Brain pericyte (primary cell): ENCODE measurements at places on chromosomes 1 and 21.

DNA sequence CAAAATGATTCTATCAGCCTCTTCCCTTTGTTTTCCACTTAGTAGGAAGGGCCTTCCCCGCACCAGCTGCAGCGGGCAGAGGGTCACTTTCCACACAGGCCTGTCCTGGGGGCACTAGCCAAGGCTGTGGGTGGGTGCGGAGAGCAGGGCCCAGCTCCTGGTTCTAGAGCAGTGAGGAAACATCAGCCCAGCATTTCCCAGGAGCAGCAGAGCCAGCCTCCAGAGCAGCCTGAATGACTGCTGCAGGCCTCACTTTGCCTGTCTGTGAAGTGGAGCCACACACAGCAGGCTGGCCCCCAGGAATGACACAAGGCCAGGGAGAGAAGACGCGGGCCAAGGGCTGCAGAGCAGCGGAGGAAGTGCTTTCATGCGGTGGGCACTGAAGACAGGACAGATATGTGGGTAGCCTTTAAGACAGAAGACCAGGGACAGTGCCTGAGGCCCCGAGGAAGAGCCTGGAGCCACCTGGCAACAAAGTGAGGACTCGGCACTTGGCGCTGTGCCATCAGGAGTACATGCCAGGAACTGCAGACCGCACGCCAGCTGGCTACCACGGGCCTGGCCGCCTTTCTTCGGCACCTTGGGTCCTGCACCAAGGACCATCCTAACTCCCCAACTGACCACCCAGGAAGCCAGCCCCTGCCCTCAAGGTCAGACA, 42.0 kb downstream of the ACOT7 start:
- no peak for DNase-seq

GRCh38 chr1:211036381-211037060, 97.4 kb downstream of the KCNH1 start:
- no peak for DNase-seq

DNA sequence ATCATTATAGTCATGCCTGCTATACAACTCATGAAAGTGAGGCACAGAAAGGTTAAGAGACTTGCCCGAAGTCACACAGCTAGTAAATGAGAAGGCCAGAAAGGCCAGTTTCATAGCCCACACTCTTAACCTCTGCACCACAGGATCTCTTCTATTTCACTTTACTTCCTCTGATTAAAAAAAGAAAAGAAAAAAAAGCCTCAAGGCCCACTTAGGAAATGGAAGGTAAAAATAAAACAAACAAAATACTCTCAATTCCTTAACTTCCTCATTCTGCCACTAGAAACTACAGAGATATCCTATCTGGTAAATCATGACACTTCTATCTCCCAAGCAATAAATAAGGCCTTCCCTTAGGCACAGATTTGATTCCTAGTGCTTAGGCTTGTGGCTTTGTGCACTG, 7.6 kb upstream of the ENAH start:
- DNase-seq, result no peak

DNA sequence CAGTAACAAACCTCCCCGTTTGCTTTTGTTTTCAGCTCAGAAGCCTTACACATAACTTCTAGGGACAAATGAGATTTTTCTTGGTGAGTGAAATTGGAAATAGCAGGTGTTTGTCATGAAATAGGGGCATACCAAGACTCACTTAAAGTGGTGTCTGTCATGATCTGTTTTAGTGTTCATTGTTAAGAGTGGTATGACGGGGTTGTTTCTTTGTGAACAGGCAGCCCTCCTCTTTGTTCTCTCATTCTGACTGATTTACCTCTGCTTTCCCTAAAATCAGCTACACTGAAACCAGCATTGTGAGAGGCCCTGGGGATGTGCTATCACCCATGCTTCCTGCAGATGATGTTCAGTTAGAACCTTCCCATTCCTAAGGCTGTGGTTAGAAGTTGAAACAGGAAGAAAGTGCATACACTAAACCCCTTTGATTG, 2.5 kb upstream of the ERO1B start:
- DNase-seq, result no peak

- peak; percentile 52 for DNase-seq
These were observed 187.0 kb downstream of the TPR start for GRCh38 chr1:186188004-186188539.

GRCh38 chr1:5156416-5157120, 502.2 kb downstream of the AJAP1 start:
- DNase-seq, result no peak

GRCh38 chr1:100875228-100875627, 19.4 kb downstream of the EXTL2 start:
- no peak for DNase-seq

GRCh38 chr1:229031481-229032341, 239.2 kb upstream of the RAB4A start:
- no peak for DNase-seq

GRCh38 chr1:169129109-169129784, 22.8 kb downstream of the ATP1B1 start:
- DNase-seq, result no peak

DNA sequence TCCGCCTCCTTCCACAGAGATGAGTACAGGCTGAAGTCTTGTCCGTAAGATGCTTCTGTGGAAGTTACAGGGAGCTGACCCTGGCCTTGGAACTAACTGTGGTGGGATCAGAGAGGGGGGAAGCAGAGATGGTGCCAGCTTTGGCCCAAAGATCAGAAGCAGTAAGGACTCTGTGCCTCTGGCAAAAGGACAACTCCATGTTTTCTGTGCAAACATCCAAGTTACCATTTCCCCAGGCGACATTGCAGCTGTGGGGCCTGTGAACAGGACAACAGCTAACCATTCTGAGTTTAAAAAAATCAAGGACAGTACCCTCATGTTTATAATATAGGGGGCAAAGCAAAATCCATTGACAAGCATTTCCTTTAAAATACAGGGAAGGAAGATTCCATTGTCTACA, 38.4 kb downstream of the TEX35 start:
- DNase-seq, result no peak

DNA sequence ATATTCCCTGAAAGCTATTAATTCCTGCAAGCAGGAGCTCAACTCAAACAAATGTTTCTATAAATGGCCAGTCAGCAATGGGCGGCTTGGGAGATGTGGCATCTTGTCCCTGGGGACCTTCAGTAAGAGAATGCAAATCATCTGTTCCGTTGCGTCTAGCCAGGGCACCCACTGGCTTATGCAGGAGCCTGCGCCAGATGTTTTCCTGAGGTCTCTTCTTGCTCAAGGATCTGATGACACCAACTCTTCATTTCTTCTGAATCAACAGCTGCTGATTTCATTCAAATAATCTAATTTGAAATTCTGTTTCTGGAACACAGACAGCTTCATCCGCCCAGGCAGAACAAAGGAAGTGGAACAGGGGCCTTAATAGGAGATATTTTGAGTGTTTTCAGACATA, 70.0 kb upstream of the AJAP1 start:
- DNase-seq, result no peak

GRCh38 chr21:14361958-14362357, 21.0 kb downstream of the HSPA13 start:
- DNase-seq, result no peak

DNA sequence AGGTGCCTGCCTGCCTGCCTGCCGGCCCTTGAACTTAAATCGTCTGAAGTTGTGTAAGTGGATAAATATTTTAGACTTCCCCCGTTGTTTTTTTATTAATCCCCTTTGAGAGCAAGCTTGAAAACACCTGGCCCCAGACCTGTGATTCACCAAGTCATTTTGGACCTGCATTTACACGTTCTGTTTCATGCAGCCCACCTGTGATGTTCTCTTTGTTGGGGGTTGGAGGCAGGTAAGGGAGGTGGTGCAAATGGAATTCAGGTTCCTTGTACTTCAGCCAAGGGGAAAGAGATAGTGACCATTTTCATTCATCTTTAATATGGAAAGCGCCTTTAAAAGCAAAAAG, 1.2 kb downstream of the SLC37A1 start:
- DNase-seq, result no peak

GRCh38 chr1:51517361-51518032, 1.6 kb downstream of the EPS15 start:
- no peak for DNase-seq

DNA sequence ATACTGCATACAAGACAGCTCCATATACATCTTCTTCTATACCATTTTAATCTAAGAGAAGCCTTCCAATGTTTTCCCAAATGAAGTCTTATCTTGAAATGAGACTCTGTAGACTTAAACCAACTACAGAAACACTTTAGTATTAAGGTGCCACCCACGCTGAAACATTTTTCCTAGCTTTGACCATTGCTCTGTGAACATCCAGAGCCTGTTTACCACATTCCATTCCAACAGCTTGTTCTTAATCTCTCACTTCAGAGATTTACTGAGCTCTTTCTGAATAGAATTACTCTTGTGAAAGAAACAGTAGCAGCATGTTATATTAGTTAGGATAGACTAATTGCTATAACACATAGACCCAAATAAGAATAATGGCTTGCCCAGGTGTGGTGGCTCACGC, 19.6 kb upstream of the POGZ start:
- no peak for DNase-seq

DNA sequence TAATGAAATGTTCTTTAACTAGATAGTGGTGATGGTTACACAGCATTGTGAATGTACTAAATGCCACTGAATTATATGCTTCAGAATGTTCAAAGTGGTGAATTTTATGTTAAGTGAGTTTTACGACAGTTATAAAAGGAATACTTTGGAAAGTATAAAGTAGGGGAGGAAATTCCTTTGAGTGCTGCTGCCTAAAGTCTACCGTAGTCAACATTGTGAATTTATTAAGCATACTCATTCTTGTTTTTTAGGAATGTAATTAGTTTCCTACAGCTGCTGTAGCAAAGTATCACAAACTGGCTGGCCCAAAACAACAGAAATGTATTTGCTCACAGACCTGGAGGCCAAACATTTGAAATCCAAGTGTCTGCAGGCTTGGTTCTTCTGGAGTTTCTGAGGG, 73.0 kb downstream of the SWT1 start:
- no peak for DNase-seq

DNA sequence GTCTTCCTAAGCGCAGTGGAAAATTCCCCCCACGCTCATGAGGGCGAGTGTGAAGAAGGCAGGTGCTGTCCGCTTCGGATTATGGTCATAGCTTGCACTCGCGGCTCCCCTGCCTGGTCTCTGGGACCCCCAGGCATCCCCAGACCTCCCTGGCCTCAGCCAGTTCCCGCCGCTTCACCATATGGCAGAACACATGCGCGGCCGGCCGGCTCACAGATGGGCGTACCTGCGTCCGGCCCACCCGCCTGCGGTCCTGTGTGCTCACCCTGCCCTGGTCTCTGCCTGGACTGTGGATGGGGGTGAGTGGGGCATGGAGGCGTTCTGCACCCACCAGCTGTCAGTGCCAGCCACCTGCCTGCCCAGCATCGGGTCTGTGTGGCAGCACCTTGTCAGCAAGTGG, 34.1 kb downstream of the PRKCZ start:
- DNase-seq, result no peak

GRCh38 chr1:31036749-31037500, 28.6 kb downstream of the PUM1 start:
- no peak for DNase-seq

- DNase-seq, result no peak
These were observed 487.9 kb downstream of the PTBP2 start for GRCh38 chr1:97209381-97209957.

- DNase-seq, result no peak
These were observed 2.0 kb downstream of the XKR8 start for GRCh38 chr1:27961646-27962221.

DNA sequence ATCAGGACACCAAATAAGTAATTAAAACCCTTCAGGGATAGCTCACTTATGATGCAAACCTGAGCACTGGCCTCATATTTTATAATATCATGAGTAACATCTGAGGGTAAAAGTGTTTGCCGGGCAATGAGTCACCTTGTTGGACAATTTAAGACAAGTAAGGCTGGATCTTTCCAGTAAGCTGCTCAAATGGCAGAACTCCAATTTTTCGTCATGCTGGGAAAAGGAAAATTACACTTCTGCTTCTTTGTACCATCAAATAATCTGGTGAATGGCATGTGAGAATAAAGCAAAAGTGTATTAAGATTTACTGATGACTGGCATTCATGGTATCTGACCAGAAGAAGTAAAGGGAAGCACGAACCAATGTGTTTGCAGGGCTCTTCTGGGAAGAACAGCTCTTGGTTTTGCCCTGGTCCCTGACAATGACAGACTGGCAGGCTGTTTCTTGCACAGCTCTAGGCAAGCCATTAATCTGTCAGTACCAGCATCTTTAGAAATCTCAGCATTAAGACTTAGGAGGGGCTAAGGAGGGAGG, 392.2 kb downstream of the VAV3 start:
- DNase-seq, result no peak

DNA sequence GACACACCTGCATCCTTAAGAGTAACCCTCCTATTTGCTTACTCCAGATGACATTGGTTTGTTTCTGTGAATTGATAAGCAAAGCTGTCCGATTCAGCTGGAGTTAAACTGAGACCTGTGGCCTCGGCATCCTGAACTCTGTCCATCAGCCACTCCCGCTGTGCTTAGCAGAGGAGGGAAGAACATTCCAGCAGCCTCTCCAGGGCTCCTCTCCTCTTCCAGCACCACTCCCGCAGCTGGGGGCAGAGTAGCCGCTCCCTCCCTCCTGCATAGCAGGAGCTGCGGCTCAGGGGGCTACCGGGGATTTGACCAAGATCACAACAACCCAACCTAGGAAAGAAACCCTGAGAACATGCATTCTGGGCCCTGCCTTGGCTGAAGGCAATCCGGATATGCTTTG, 8.8 kb downstream of the LRRC38 start:
- DNase-seq, result no peak

GRCh38 chr1:31551208-31551607, 25.1 kb upstream of the TINAGL1 start:
- no peak for DNase-seq

DNA sequence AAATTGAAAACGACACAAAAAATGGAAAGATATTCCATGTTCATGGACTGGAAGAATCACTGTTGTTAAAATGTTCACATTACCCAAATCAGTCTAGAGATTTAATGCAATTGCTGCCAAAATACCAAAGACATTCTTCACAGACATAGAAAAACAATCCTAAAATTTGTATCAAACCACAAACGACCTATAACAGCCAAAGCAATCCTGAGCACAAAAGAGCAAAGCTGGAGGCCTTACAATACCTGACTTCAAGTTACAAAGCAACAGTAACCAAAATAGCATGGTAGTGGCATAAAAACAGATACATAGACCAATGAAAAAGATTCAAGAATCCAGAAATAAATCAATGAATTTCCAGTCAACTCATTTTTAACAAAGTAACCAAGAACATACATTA, 1077.3 kb downstream of the KCNT2 start:
- no peak for DNase-seq

DNA sequence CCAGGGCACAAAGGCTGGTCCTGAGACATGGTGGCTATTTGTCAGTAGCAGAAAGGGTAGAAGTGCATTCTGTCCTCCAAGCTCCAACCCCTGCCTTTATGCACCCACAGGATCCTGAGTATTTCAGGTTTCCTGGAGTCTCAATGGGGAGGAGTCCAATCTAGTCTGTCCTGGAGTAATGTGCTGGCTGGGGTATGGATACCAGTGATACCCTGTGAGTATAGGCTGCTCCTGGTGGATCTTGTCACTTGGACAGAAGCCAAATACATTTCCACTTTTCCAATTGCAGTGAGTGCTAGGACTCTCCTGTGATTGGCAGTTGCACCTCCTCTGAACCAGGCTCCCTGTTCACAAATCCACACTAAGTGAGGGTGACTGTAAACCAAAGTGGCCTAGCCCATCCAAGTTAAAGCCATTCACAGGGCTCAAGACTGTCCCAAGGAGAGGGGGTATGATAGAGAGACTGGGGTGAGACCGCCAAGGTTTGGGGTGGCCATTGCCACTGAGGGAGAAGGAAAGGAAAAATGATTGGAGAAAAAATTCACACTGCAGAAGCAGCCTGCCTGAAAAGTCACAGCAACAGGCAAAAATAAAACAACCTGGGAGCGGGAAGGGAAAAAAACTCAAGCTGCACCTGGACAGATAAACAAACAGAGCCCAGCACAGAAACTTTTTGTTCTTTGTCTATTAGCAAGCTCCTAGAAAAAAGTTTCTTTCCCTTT, 163.4 kb upstream of the ETV3 start:
- DNase-seq, result no peak
